ENCODE measurements at places on chromosomes 3 and 15. TPM values are rescaled to one million over a fixed set of nuclear protein-coding genes. Genes with fewer than 3 reads are reported as not detected.

DNA sequence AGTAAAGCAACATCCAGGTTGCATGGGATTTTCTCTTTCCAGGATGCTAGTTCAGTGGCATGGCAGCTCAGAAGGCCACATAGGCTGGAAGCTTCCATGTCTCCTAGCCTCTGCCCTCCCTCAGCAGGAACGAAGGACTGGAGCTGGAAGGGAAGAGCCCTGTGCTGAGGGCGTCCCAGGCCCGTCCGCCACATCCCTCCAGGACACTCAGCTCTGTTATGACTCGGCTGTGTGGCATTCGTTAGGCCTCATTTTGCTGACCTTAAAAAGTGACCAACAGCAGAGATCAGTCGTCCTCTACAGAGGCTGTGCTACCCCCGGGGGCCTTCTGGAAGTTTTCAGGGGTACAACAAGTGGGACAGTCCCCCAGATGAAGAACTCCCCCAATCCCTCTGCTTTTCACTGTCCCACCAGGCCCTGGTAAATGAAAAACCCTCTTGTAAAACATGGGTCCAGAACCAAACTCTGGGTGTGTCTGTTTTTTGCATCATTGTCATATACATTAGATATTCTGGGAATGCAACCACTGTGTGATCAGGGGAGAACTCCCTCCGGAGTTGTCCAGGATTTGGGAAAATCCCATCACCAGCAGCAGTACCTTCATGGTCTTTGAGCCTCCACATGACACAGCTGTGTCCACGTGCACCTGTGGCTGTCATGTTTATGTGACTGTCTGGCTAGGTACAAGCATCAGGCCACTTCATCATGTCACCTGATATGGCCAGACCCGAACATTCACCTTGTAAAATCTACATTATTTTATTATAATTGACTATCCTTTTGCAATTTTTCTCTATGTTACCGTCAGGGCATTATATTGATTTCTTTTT is 149.9 kb downstream of the OR4M2 start:
- H3K36me3 ChIP-seq = peaks cover 60% of the 10 kb centered on the region
- no peak overlapping the region for H3K4me3 ChIP-seq
- H3K4me1 ChIP-seq = no peaks in the 10 kb centered on the region
- no peak for DNase-seq
- no peak overlapping the region for H3K27ac ChIP-seq

GRCh38 chr3:46537316-46537715 is 28.8 kb downstream of the LRRC2 start:
- H3K4me1 ChIP-seq = peaks cover 4% of the 10 kb centered on the region
- no peak overlapping the region for H3K27ac ChIP-seq
- DNase-seq = no peak
- H3K36me3 ChIP-seq = peaks cover 8% of the 10 kb centered on the region
- no peaks in the 10 kb centered on the region for H3K27me3 ChIP-seq

DNA sequence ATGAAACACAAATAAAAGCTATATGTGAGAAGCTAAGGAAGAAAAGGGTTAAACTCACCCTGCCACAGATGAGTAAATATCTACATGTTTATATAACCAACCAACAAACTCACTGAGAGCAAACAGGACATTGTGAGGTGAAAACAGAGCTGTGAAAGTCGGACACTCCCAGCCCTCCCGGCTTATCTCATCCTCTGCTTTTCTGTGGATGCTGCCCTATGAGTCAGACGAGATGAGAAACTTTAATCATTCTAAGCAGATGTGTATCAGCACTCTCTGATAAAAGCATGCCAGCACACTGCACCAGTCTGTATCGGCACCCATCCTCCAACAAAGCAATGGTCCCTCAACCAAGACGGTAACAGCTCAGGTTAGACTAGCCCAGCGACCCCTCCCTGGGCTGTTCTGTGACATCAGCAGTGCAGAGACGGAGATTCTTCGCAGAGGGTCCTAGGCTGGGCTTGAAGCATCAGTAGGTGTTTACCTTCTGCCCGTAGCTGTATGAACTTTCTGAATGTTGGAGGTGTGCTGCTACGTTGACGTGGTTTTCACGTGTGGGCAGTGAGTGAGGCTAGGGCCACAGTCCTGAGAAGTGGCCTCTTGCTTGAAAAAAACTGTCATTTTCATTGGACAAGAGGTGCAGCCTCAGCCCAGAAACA is 119.8 kb upstream of the ALDH1A3 start:
- DNase-seq = no peak
- no peak overlapping the region for H3K4me3 ChIP-seq
- no peak overlapping the region for H3K27ac ChIP-seq
- no peaks in the 10 kb centered on the region for H3K4me1 ChIP-seq
- no peaks in the 10 kb centered on the region for H3K36me3 ChIP-seq

GRCh38 chr3:156382458-156383346 is 172.2 kb downstream of the SSR3 start:
- no peak overlapping the region for H3K27ac ChIP-seq
- DNase-seq = peak; percentile 70
- H3K27me3 ChIP-seq = no peaks in the 10 kb centered on the region
- no peak overlapping the region for H3K4me3 ChIP-seq
- H3K4me1 ChIP-seq = no peaks in the 10 kb centered on the region

- no peak overlapping the region for H3K4me3 ChIP-seq
- H3K36me3 ChIP-seq = no peaks in the 10 kb centered on the region
- H3K27ac ChIP-seq = no peak overlapping the region
- DNase-seq = no peak
- H3K4me1 ChIP-seq = peaks cover 2% of the 10 kb centered on the region
These were observed 266.0 kb upstream of the ICE2 start for GRCh38 chr15:60744826-60745460.

GRCh38 chr15:77396692-77397091 is 23.2 kb downstream of the PEAK1 start:
- H3K36me3 ChIP-seq = peaks cover 29% of the 10 kb centered on the region
- H3K4me1 ChIP-seq = no peaks in the 10 kb centered on the region
- H3K4me3 ChIP-seq = no peak overlapping the region
- DNase-seq = no peak
- no peak overlapping the region for H3K27ac ChIP-seq
- no peaks in the 10 kb centered on the region for H3K27me3 ChIP-seq

GRCh38 chr15:31495281-31495680 is 168.6 kb downstream of the KLF13 start:
- no peak overlapping the region for H3K4me3 ChIP-seq
- H3K27ac ChIP-seq = no peak overlapping the region
- peaks cover 8% of the 10 kb centered on the region for H3K36me3 ChIP-seq
- H3K27me3 ChIP-seq = no peaks in the 10 kb centered on the region
- peak; percentile 4 for DNase-seq

DNA sequence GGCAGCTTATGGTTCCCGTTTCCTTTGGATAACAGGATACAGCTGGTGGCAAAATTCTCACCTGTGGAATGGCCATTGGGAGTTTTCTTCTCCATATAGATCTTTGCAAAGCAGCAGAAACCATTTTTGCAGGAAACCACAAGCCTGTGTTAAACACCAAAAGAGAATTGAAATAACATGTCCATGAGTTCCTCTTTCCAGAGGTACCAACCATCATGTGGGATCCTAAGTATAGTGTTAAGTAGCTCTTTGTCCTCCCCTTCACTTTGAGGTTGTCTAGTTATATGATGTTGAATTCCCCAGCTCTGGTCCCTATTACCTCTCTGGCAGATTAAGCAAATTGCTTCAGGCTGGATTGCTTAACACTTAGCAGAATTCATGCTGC is 94.9 kb downstream of the AKAP13 start:
- no peaks in the 10 kb centered on the region for H3K36me3 ChIP-seq
- no peak overlapping the region for H3K27ac ChIP-seq
- no peak overlapping the region for H3K4me3 ChIP-seq
- no peaks in the 10 kb centered on the region for H3K27me3 ChIP-seq

GRCh38 chr3:17795711-17796110 is 53.3 kb upstream of the TBC1D5 start:
- no peak overlapping the region for H3K27ac ChIP-seq
- H3K36me3 ChIP-seq = peaks cover 4% of the 10 kb centered on the region
- H3K4me1 ChIP-seq = no peaks in the 10 kb centered on the region
- no peak overlapping the region for H3K4me3 ChIP-seq

- no peaks in the 10 kb centered on the region for H3K36me3 ChIP-seq
- H3K27me3 ChIP-seq = no peaks in the 10 kb centered on the region
- H3K4me3 ChIP-seq = no peak overlapping the region
- no peak for DNase-seq
- H3K27ac ChIP-seq = no peak overlapping the region
These were observed 66.9 kb downstream of the BFSP2 start for GRCh38 chr3:133466531-133467386.

DNA sequence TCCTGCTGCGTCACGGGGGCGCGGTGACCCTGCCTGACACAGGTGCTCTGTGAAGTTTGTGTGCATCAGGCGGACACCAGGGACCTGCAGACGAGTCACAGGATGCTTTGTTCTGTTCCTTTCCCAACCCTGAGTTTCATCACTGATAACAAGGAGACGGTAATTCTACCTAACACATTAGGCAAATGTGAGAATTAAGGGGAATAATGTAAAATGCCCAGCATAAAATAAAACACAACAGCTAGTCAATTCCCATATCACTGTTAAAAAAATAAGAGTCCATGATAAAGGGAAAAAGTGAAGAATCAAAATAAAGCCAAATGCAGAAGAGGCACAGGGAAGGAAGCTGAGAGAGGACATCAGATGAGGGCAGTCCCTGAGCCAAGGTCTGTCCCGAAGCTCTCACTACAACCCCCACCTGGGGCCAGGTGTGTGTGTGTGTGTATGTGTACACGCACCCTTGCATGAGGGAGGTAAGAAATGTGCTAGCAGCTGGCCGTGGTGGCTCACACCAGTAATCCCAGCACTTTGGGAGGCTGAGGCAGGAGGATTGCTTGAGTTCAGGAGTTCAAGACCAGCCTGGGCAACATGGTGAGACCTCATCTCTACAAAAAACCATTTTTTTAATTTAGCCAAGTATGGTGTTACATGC is 27.5 kb downstream of the PLA2G4D start:
- no peak overlapping the region for H3K27ac ChIP-seq
- H3K36me3 ChIP-seq = no peaks in the 10 kb centered on the region
- H3K27me3 ChIP-seq = no peaks in the 10 kb centered on the region
- no peak for DNase-seq

GRCh38 chr3:46895761-46896160 is 18.2 kb downstream of the PTH1R start:
- no peak overlapping the region for H3K4me3 ChIP-seq
- H3K4me1 ChIP-seq = no peaks in the 10 kb centered on the region
- DNase-seq = no peak
- H3K36me3 ChIP-seq = no peaks in the 10 kb centered on the region

GRCh38 chr15:59298854-59299250 is 73.8 kb downstream of the MYO1E start:
- no peak overlapping the region for H3K27ac ChIP-seq
- no peak for DNase-seq
- peaks cover 13% of the 10 kb centered on the region for H3K36me3 ChIP-seq
- H3K27me3 ChIP-seq = no peaks in the 10 kb centered on the region
- H3K4me3 ChIP-seq = no peak overlapping the region

DNA sequence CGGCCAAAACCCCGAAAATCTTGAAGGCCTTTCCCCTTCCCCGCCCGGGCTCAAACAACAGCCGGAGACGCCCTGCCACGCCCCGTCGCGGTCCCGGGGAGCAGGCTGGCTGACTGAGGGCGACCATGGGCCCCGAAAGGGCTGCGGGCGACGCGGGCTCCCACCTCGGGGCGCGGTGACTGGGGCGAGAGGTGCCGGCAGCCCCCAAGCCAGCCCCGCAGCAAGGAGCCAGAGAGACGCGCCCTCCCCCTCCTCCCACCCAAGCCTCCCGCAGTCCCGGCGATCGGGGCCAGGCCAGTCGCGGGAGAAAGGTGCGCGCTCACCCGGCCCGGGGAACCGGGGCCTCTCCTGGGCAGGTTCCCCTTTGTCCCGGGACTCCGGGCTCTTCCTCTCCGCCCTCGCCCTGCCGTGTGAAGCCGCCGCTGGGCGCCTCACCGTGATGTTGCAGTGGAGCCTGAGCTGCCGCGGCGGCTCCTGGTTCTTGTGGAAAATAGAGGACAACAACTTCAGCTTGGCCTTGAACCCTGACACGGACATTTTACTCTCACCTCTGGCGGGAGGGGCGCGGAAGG is 30.6 kb upstream of the ZSCAN2 start:
- H3K27me3 ChIP-seq = no peaks in the 10 kb centered on the region
- H3K4me1 ChIP-seq = no peaks in the 10 kb centered on the region
- no peaks in the 10 kb centered on the region for H3K36me3 ChIP-seq

GRCh38 chr3:3714572-3714971 is 84.7 kb upstream of the LRRN1 start:
- DNase-seq = no peak
- H3K36me3 ChIP-seq = peaks cover 4% of the 10 kb centered on the region
- H3K27ac ChIP-seq = no peak overlapping the region

DNA sequence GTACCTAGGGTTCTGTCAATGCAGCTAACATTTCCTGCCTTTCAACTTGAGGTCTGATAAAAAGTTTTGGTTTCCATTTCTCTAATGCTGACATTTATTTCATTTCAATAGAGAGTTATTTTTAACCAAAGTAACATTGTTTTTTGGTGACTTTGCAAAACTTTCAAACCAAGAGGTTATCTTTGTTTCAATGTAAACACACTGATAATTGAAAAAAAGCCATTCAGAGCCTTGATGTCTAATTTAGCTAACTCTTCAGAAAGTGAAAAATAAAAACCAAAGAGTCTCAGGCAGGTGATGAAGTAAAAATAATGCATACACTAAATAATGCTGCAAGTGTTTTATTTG is 9.6 kb upstream of the TIPARP start:
- H3K4me1 ChIP-seq = peaks cover 6% of the 10 kb centered on the region
- no peak for DNase-seq
- H3K27ac ChIP-seq = no peak overlapping the region
- H3K27me3 ChIP-seq = no peaks in the 10 kb centered on the region

Gene CDC25A
- 83.3 TPM for total RNA-seq

Gene SLC2A2
- not detected for total RNA-seq

Gene SELENOS
- total RNA-seq = 65.1 TPM

Gene STIMATE
- total RNA-seq = 23.8 TPM

Gene CYP1A2
- not detected for total RNA-seq

Gene CPLX3
- not detected for total RNA-seq

Gene VILL
- total RNA-seq = 3.8 TPM

Gene CD80
- total RNA-seq = not detected

Gene DGKG
- not detected for total RNA-seq

Gene ZBTB47
- 4.2 TPM for total RNA-seq

Gene RETNLB
- not detected for total RNA-seq

Gene ZBED2
- not detected for total RNA-seq
